ENCODE measurements at places on chromosomes 2 and 18.

DNA sequence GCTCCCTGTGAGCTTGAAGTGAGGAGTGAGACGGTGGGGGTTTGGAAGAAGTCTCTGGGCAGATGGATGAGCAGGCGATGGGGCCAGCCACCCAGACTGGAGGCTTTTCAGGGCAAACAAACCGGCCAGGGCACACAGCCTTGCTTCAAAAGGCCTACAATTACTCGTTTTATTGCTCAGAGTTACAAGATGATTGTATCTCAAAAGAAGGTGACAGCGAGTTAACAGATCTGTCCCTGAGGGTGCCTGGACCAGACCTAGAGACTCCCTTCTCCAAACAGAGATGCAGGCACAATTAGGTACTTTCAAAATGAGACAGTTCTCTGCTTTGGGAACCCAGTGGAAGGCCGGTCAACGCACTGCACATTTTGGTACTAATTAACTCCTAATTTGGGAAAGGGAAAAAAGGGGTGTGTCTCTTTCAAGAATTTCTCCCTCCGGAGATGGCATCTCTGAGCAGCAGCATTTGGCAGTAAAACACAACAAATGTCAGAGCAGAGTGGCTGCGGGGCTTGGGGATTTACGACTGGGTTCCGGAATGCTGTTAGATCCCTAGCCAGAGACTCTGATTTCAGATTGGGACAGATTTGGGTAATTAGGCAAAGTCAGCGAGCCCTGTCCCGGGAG is 226.7 kb downstream of the TTC32 start:
- no peak for DNase-seq

DNA sequence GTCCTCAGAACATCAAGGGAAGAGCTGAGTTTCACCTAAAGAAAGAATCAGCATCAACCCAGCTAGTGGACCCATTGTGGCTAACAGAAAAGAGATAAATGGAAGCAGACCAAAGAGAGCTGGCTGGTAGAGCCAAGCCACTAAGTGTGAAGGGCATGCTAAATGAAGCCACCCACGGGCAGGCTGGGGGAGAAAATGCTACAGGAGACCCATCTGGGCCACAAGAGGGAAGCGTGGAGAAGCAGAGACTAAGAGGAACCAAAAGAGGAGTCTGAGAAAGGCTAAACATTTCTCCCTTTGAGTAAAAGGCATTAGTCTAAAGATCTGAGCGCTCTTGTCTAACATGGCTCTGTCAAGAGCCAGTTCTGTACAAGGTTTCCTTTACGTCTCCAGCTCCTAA is 15.8 kb downstream of the CWC22 start:
- no peak for DNase-seq

DNA sequence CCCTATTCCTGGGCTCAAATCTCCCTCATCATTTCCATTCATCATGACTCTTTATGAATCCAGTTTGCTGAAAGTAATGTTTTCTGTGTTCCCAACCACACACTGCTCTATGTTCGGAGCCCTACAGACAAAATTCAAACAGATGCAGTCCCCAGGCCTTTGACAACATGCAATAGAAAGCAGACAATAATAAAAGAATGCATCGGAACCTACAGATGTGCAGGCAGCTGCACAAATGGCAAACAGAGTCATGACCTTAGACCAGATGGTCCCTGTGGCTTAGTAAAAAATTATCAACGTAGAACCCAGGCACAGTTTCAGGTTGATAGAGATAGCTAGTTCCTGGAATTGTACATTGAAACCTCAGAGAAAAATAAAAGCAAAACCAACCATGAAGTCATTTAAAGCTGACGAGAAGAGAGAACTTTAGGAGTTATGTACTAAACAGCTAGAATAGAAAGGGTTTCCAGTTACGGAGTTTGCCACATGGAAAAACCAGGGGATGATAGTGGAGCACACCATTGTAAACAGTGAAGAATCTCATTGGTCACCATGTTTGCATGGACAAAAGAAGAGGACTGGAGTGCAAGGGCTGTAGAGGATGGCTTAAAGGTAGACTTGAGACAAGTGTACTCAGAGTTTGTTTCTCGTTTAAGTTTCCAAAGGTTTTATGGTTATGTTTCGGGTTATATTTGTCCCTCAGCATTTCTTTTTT is 23.2 kb upstream of the ACVR1 start:
- no peak for DNase-seq

- DNase-seq = peak; percentile 28
These were observed at the start of gene ABHD1 for GRCh38 chr2:27123302-27124150. TSS of gene ABHD1 (plus strand) at chr2:27123815. CDS start at chr2:27123949, 134 bp downstream.

GRCh38 chr2:58866040-58866439 is 624.9 kb upstream of the FANCL start:
- DNase-seq = no peak
